Esophagus squamous epithelium (tissue), 5 donors: ENCODE measurements at places on chromosomes 5 and 9.

GRCh38 chr5:178207917-178208280, 3.6 kb downstream of the HNRNPAB start:
- DNase-seq: no peak

- DNase-seq: no peak
Measured at GRCh38 chr5:538801-539468, 14.7 kb upstream of the SLC9A3 start.

GRCh38 chr5:148561801-148562311, 92.5 kb downstream of the HTR4 start:
- no peak for DNase-seq

- no peak for DNase-seq
Measured at GRCh38 chr5:1279443-1280151, 15.3 kb downstream of the TERT start.

DNA sequence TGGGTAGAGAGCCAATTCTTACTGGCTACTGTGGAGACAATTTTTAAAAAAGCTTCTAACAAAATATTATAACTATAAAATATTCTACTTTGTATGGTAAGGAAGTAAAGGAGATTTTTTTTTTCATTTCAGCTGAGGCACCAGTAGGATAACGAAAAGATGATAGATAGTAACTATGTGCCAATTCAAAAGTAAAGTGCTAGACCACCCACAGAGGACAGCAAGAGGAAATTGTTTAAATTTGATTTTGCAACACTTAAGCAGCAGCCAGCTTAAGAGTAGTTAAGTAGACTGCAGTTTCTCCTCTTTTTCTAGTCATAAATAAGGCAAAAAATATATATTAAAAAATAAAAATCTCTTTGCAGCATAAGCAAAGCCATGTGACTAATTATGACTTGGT, 1539.3 kb upstream of the ACO1 start:
- no peak for DNase-seq

- DNase-seq: no peak
Measured at GRCh38 chr5:131378721-131379541, 115.1 kb downstream of the CDC42SE2 start.

- DNase-seq: no peak
Measured at GRCh38 chr5:670396-671270, 22.5 kb downstream of the TPPP start.

DNA sequence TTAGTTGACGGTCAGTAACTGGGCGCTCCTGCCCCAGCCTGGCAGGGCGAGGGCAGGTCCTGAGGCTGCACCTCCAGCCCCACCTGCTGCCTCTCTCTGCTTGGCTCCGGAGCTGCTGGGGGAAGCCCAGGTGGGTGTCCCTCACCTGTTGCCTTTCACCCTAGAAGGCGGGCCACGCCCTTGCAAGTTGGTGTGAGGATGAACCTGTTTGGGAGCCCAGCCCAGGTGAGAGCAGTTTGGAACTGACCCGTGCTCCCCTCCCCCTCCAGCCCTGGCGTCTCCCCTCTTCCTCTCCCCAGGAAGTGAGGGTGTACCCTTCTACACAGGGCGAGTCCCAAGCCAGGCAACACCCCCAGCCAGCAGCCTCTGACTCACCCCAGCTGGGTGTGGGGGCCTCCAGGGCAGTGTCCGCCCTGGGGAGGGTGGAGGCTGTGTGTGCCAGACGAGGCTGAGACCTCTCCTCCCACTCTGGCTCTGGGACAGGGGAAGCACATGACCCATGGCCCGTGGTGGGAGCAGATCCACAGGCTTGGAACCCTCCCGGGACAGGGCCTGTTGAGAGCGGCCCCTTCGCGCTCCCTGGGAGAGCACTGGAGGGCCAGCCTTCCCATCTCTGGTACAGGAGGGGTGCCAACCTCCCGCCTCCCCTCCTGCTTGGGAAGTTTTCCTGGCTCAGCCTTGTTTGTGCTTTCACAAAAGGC, 10.4 kb downstream of the LRRC8A start:
- DNase-seq: peak; percentile 79

DNA sequence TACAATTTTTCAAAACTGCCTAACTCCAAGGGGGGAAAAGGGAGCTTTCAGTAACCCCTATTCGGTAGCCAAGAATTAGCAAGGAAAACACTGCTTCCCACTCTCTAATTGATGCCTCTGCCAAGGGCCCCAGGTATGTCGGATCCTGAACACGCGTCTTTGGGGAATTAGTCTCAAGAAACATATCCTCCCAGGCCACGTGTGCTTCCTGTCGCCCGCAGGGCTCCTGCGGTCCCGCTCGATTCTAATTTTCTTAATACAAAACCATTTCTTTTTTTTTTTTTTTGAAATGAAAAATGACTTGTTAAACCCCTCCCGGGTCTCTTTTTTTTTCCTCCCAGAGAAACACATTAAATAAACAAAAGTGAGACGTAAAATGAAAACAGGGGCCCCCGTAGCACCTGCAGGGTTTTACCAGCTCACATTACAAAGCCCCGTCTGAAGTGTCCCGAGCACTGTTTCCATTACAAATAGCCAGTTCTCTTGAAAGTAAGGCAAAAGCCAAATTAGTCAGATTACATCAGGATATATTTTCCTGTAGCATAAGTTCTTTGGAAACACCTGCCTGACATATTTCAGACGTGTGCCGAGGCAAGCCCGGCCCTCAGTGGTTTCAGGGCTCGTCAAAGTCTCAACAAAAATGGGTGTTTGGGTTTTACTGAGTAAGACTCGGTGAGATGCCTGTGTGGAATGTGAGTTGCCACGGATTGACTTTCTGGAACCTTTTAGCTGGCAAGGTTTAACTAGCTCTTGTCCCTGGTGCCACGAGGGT, 21.5 kb downstream of the SMIM23 start:
- no peak for DNase-seq

GRCh38 chr5:132477784-132478365, 12.7 kb downstream of the IRF1 start:
- DNase-seq: no peak

- no peak for DNase-seq
Measured at GRCh38 chr5:14483504-14484157, 98.0 kb upstream of the OTULINL start.

DNA sequence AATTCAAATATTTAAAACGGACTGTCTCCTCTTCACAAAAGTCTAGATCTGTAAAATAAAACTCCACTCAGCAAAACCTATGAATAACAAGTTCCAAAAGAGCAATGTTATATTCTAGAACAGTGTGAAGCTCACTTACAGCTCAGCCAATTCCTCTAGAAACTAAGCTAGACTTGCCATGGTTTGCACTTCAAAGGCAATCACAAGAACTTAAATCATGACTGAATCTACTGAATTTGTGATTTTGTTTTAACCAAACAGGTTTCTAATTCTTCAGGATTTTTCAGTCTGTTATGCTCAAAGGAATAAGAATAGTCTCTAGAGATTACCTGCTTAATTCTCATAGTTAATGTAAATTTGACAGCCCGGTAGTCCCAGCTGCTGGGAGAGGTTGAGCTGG, 1.4 kb upstream of the PKD2L2 start:
- no peak for DNase-seq

GRCh38 chr5:89948977-89949376, 460.6 kb downstream of the CETN3 start:
- DNase-seq: no peak

DNA sequence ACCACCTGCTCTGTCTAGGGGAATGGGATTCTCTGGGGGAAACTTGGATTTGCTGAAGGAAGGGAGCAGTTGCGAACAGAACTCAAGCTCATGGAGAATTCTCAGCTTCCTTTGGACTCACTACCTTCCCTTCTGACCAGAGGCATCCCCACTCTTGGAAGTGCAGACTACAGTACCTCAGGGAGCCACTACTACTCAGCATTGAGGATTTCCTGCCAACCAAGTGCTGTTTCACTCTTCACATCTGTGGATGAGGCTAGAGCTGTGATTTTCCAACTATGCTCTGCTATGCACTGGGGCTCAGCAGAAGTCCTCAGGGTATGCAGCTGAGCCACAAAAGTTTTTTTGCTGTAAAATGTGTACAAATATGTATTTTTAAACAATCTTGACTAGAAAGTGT, 43.9 kb downstream of the MACROH2A1 start:
- no peak for DNase-seq

- no peak for DNase-seq
Measured at GRCh38 chr9:122860319-122861142, 32.1 kb upstream of the PDCL start.

- DNase-seq: peak; percentile 18
Measured at GRCh38 chr9:110048403-110048975, 159.5 kb downstream of the C9orf152 start.

GRCh38 chr5:8429778-8430758, 561.1 kb downstream of the MTRR start:
- DNase-seq: no peak

GRCh38 chr9:121185178-121185745, 16.4 kb downstream of the RAB14 start:
- DNase-seq: no peak

DNA sequence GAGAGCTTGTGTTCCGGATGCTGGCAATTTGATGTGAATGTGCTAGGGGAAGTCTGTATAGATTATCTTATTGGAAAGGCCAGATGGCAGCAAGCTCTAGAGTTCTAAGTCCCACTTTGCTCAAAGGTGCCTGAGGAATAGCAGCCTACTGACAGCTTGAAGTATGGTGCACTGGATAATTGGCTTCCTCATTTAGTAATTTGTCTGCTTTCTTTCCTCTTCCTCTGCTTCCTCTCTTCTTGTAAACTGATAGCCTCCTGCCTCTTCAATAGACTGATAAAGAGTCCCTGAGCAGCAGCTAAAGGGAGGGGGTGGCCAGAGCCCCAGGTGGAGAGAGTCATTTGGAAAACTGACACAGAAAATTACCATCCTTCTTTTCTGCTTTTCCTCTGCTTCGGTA, 177.3 kb downstream of the FGF1 start:
- no peak for DNase-seq

DNA sequence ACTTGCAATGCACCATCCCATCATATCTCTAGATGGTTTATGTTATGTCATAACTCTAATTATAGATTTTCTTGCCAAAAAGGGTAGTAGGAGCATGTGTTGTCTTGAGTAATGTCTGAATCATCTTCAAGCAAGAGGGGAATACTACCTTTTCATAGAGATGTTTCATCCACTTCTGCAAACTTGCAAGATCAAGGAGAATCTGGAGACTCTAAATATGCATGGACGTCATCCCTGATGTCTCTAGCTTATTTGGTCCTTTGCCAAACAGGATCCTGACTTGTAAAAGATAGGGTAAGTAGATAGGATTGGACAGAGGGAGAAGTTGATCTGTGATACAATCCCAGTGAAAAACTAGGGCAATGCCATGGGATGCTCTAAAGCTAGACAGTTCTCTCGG, 246.5 kb downstream of the DMRTA1 start:
- no peak for DNase-seq

DNA sequence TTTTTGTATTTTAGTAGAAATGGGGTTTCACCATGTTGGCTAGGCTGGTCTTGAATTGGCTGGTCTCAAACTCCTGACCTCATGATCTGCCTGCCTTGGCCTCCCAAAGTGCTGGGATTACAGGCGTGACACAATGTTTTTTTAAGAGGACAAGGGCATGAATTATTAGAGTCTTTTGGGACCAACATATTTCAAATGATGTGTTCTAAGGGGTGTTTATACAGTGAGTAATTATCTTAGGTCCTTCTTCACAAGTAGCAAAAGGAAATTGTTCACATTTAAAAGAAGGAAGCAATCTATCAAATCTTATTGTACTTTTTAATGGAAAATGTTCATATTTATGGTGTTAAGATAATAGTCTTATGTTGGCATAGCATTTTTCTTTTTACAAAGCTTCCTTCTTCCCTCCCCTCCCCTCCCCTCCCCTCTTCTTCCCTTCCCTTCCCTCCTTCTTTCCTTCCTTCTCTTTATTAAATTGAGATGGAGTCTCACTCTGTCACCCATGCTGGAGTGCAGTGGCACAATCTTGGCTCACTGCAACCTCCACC, 6.7 kb downstream of the GNG10 start:
- no peak for DNase-seq

DNA sequence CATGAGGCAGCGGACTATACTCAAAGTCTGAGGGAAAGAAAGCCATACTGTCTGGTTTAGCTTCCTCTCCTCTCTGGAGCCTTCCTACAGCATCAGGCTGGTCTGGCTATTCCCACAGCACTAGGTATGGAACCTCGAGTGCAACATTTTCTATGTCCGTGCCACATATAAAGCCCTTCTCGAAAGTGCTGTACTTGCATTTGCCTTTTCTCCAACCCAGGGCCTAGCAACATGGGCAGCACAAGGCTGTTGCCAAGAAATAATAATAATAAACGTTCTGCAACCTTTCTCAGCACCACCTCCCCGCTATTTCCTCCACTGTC, 804 bp downstream of the MED10 start:
- no peak for DNase-seq
